ENCODE measurements at places on chromosomes 6 and 20. TPM values are rescaled to one million over a fixed set of nuclear protein-coding genes. Genes with fewer than 3 reads are reported as not detected.

ITPR3 gene
- 26.1 TPM for polyA plus RNA-seq

RAMACL gene
- polyA plus RNA-seq = 0.19 TPM

PBOV1 gene
- polyA plus RNA-seq = not detected

VGLL2 gene
- not detected for polyA plus RNA-seq

RFX6 gene
- not detected for polyA plus RNA-seq

PHF3 gene
- polyA plus RNA-seq = 5.0 TPM

TAGAP gene
- polyA plus RNA-seq = 0.03 TPM

NDUFAF4 gene
- 73.8 TPM for polyA plus RNA-seq

PCK1 gene
- polyA plus RNA-seq = not detected

TMEM74B gene
- polyA plus RNA-seq = 0.17 TPM

SLC32A1 gene
- polyA plus RNA-seq = not detected

CLPSL1 gene
- not detected for polyA plus RNA-seq

SESN1 gene
- 4.2 TPM for polyA plus RNA-seq

DLGAP4 gene
- polyA plus RNA-seq = 31.1 TPM

SEL1L2 gene
- not detected for polyA plus RNA-seq
